ENCODE measurements at places on chromosomes 4 and X.

- no peak for DNase-seq
Measured at GRCh38 chr4:168535689-168536088, 38.8 kb downstream of the PALLD start.

- DNase-seq, result no peak
Measured at GRCh38 chr4:127642169-127642568, 9.4 kb downstream of the INTU start.

DNA sequence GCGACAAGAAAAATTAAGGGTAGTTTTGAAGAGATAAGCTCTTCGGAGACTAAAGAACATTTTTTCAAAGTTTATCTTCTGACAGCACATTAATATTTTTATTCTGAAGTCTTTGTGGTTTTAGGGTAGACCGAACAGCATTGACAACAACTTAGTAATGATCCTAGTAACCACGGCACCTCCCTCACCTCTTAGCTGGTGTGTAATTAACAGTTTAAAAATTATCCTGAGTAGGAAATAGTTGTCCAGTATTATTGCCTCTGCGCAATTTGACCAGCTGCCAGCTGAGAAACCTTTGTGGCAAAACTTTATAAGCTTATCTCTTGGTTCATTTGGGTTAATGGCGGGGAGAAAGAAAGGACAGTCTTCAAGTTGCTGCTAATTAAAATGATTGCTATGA lies 213.6 kb downstream of the CBLL2 start:
- no peak for DNase-seq

DNA sequence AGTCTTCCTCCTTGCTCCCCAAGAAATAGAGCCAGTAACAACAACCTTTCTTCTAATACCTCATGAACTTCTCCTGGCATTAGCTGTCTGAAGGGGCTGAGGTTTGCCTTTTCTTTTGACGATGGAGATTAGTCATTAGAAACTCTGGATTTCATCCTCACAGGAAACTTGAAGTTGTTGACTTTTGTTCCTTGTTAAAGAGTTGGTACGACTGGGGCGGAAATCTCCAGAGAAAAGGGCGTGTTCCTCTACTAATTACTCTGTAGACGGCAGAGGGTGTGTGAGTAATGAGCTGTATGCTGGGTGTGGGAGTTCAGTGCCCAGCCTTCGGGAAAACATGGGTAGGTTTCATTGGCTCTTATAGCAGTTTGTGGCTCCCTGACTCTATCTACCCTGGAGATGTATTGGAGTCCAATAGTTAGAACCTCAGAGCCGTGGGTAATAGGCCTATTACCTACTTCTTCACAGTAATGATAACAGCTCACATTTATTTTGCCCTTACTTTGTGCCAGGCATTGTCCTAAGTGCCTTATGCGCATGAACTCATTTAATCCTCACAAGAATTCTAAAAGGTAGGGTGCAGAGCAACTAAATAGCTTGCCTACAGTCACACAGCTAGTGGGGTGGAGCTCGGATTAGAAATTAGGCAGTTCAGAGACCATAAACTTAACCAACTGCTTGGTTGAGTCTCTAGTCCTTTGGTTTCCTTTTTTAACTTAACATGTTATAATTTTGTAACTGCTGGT lies 23.4 kb downstream of the TMEM164 start:
- no peak for DNase-seq

DNA sequence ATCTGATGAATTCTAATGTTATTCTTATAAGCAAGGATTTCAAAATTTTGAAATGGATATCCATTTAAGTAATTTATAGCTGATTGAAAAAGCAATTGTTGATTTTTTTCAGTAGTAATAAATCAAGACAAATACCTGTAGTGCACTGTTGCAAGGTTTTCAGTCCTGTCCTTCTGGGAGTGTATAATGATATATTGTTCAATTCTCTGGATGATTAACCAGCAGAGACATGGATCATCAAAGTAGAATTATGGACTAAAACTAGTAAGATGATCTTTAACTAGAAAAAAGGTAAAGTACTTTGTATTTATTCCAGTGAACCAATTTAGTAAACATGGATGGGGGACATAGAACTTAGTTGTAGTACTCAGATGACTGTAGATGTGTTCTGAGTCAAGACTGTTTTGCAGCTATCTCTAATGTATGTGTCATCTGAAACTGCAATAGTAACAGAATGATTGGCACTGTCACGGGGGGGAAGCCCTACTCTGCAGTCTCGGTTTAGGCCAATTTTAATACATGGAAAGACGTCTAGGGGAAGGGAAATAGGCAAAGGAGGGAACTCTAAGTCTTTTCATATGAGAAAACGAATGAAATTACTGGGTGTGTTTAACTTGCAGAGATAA lies 121.9 kb downstream of the GLRA3 start:
- no peak for DNase-seq

- no peak for DNase-seq
Measured at GRCh38 chr4:103085555-103086196, 9.1 kb upstream of the SLC9B2 start.

DNA sequence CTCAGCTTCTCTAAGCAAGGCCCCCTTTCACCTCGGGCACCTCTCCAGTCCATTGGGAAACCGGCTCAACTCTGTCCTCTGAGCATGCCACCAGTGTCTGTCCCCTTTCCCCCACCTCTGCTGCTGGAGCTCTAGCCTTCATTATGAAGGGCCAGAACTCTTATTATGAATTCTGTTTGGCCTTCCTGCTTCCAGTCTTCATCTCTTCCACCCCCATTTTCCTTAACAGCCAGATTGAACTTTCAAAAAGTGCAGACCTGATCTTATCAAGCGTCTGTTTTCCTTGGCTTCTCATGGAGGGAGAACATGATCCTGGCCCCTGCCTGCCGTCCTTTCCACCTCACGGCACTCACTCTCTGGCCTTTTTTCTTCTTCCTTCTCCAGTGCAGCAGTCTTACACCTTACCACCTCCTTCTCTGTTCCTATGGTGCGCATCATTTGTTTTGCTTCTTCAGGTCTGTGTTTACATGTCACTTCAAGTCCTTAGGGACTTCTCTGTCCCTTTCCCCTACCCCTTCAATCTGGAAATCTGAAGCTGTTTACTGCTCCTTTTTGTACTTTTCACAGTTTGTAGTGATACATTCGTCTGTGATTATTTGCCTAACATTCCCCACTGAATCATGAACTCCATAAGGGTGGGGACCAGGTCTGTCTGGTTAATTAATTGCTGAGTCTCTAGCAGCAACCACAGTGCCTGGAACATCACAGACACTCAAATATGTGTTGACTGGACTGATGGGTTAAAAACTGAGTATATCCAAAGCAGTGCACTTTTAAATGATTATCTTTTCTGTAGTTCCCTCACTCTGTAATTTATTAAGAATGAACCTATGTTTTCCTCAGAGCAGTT lies 55.8 kb downstream of the FNIP2 start:
- DNase-seq, result no peak

GRCh38 chr4:1477045-1477840 lies 71.0 kb upstream of the NKX1-1 start:
- DNase-seq, result no peak

GRCh38 chr4:2159931-2160330 lies 82.0 kb downstream of the HAUS3 start:
- DNase-seq, result no peak

- peak; percentile 42 for DNase-seq
Measured at GRCh38 chr4:102036619-102037376, 246.3 kb downstream of the BANK1 start.

- DNase-seq, result no peak
Measured at GRCh38 chr4:165403637-165404036, 24.8 kb downstream of the CPE start.

DNA sequence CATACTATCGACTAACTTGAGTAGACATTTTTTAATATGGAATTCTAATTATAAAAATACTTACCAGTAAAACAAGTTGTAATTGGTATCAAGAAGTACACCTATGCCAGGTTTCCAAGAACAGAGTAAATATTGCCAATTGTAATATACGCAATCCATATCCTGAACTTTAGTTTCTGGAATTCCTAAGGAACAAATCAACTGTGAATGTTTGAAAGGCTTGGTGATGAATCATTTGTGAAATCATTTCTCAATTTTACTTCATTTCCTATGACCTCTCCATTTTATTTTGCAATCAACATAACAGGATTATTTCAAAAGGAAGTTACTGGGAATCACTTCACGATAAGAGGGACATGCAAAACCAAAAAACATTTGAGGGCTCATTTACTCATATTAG lies 3.7 kb downstream of the IL13RA2 start:
- no peak for DNase-seq

DNA sequence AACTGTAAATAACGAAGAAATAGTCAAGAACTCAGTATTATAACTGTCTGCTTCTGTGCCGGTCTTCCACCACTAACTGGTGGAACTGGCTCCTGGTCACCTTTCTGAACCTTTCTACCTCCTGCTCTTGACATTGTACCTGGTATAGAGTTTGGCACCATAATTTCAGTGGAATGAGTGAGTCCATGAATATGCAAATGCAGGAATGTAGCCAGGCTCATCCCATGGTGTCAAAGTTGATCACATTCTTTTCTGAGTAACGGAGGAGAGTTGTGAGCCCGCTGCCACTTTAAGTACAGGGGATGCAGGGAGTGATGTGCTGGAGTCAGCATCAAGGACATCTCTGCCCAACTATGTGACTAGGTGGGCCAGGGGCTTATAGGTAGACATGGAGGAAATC lies 207.9 kb upstream of the HS3ST1 start:
- no peak for DNase-seq

DNA sequence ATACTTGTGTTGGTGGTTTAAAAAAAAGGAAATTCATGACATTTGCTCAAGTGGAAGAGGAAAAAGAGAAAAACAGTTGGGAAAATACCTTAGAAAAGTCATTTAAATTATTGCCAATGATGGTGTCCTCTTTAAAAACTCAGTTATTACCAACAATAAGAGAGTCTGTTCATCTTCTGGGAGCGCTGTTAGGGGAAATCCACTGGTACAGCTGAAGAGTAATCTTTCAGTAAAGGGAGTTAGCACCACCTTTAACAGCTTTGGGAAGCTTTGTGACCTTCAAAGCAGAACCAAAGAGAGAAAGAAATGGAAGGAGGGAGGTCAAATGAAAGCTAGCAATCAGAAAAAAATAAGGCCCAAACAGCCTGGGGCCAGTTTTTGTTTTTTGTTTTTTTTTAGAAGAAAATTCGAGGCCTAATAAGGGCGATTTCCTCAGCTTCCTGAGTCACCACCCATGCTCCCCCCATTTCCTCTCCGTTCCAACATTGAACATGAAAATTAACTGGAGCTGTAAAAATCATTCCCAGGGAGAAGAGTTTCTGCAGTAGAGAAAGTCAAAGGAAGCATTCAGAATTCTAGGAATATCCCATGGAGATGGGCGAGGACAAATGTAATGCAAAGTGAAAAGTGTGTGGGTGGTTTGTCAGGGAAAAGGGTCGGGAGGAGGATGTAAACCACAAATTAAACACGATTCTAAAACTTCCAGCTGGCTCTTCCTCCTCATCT lies 115.1 kb downstream of the SH3KBP1 start:
- peak; percentile 8 for DNase-seq

GRCh38 chrX:91435395-91435794 lies 756 bp downstream of the PABPC5 start:
- no peak for DNase-seq

GRCh38 chr4:184979461-184980124 lies 38.7 kb upstream of the HELT start:
- no peak for DNase-seq

DNA sequence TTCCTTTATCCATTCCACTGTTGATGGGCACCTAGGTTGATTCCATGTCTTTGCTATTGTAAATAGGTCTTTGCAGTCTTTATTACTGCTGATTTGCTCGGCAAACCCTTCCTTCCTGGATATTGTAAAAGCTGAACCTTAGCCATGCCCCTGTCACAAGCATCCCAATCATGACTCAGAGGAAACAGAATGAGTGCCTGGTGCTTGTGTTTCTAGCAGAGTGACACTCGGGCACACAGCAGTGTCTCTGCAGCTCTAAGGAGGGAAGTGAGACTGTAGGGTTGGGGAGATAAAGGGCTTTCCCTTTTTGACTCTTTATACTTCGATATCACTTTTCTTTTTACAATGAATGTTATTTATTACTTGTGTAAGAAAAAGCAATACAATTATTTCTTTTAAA lies 83.3 kb downstream of the AKAP4 start:
- DNase-seq, result no peak

- no peak for DNase-seq
Measured at GRCh38 chr4:184850431-184851199, 24.8 kb upstream of the ACSL1 start.

DNA sequence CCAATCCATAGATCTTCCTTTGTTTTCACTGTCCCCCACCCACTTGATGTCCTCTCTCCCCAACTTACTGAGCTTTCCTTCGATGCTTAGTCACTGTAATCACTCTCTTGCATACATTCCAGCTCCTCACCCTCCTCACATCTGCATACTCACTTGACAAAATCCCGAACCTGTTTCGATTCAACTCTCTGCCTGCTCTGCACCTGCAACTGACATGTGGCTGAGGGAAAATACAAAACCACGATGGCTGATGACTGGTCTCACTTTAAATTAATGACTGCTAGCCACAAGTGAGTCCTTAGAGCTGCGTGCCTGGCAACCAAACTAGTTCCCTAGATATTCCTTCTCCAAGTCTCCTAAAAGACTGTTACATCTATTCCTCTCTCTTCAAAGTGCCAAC lies 70.4 kb upstream of the FHL1 start:
- no peak for DNase-seq

DNA sequence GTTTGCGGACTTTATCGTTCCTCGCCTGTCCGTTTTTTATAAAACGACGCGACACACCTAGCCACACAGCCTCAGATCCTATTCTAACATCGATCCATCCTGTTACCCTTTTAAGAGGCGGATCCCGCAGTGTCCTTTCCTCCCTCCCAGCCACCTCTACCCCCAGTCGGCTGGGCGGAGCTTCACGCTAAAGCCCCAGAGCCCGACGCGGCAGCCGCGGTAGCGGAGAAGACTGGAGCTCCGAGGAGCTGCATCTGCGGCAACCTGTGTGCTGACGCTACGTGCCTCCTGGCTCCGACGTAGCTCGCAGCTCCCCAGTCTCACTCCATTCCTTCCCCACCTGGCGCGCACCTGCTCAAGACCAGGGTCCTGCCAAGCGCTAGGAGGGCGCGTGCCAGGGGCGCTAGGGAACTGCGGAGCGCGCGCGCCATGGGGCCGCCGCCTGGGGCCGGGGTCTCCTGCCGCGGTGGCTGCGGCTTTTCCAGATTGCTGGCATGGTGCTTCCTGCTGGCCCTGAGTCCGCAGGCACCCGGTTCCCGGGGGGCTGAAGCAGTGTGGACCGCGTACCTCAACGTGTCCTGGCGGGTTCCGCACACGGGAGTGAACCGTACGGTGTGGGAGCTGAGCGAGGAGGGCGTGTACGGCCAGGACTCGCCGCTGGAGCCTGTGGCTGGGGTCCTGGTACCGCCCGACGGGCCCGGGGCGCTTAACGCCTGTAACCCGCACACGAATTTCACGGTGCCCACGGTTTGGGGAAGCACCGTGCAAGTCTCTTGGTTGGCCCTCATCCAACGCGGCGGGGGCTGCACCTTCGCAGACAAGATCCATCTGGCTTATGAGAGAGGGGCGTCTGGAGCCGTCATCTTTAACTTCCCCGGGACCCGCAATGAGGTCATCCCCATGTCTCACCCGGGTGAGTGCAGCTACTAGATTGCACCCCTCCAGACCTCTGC lies at the start of gene RNF128:
Gene RNF128, plus strand, starts transcription at position 217 of the 953 bp plus-strand sequence. Its CDS starts 213 bp downstream, at position 430.
- DNase-seq, result no peak
